ENCODE measurements at places on chromosomes 13 and 19.

- no peak for DNase-seq
Observed at GRCh38 chr13:100899720-100900316, 225.2 kb upstream of the TMTC4 start.

- no peak for DNase-seq
Observed at GRCh38 chr13:45691251-45691650, 10.9 kb upstream of the CBY2 start.

- no peak for DNase-seq
Observed at GRCh38 chr13:42524487-42525034, 49.4 kb upstream of the TNFSF11 start.

DNA sequence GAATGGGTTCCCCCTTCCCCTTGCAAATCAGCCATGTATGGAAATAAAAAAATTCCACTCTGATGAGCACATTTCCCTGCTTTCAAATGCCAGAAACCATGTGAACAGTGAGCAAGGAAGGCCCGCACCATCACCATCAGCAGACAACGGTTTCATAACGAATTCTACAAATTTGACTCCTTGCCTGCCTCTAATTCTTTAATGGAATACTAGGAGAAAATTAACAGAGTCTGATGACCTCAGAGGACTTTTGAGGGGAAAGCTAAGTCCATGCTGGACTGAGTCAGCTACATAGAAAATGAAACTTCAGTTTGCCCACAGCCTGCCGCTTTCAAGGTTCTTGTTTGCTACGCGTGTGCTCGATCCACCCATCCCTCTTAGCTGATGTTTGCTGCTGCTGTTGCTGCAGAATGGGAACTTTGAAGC is 46.7 kb upstream of the KL start:
- DNase-seq: no peak

DNA sequence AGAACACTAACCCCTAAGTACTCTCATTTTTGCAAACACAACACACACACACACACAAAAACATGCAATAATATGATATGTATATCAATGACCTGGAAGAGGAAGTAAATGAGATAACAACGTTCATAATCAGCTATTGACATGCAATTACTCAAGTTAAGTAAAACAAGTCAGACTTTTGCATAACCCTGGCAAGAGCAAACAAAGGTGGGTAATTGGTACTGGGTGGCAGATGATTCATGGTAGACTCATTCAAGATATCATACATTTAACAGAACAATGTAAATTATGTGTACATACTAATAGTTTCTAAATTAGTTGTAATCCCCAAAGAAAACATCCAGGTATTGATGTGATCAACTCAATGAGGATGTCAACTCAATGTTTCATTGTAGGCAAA is 508.8 kb downstream of the DACH1 start:
- DNase-seq: no peak

GRCh38 chr19:1154731-1155351 is 19.2 kb downstream of the SBNO2 start:
- DNase-seq: peak; percentile 95

DNA sequence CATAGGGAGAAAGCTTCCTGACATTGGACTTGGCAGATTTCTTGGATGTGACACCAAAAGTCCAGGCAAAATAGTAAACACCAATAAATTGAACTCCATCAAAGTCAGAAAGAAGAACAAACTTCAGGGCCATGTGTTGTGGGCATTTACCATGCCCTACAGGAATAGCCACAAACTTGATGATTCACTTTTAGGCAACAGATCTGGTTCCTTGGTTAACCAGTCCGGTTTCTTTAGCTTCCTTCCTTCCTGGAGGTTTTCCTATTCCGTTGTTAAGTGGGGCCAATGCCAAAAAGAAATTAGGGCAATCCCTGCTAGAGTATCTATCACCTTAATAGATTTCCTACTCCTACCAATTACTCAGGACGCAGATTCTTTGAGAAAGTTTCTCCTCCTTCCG is 25.2 kb downstream of the IGFL1 start:
- no peak for DNase-seq

DNA sequence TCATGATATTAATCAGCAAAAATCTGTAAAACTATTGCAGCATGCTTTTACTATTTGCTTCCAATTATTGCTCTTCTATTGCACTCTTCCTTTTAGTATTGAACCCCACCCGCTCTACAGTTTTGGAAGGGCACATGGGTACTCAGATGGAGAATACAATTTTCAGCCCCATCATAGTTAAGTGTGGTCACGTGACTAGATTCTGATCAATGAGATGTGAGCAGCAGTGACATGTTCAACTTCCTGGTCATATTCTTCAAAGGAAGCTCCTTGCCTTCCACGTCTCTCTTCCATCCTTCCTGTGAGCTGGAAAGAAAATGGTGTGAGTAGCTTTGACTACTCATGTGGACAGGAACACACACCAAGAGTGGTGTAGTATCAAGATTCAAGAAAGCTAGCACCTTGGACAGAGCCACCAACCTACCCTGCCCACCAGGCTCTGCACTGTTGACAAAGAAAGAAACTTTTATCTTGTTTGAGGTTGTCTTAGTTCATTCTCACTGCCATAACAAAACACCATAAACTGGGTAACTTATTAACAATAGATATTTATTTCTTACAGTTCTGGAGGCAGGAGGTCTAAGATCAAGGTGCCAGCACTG is 3.8 kb upstream of the FGF14 start:
- DNase-seq: no peak

GRCh38 chr13:38494445-38494844 is 144.8 kb downstream of the UFM1 start:
- no peak for DNase-seq

DNA sequence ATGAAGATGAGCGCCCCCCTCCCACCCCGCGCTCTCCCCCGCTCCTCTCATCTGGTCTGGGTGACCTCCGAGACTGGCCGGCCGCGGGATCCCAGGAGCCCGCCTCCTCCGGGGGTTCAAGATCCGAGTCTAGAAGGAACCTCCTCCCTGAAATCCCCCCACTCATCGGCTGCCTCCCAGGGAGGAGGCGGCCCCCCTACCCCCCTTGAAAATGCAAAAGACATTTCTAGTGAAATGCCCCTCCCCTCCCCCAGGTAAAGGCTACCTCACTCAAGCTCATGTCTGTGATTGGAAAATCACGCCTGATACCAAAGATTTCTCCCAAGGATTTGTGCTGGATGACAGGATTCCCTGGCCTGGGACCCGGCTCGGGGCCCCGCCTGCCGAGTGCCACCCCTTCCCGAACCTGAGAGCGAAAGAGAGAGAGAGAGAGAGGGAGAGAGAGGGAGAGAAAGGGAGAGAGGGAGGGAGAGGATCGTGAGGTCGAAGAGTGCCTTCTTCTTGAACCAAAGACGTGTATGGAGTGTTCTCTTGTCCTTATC is 23.4 kb downstream of the ONECUT3 start:
- DNase-seq: no peak

DNA sequence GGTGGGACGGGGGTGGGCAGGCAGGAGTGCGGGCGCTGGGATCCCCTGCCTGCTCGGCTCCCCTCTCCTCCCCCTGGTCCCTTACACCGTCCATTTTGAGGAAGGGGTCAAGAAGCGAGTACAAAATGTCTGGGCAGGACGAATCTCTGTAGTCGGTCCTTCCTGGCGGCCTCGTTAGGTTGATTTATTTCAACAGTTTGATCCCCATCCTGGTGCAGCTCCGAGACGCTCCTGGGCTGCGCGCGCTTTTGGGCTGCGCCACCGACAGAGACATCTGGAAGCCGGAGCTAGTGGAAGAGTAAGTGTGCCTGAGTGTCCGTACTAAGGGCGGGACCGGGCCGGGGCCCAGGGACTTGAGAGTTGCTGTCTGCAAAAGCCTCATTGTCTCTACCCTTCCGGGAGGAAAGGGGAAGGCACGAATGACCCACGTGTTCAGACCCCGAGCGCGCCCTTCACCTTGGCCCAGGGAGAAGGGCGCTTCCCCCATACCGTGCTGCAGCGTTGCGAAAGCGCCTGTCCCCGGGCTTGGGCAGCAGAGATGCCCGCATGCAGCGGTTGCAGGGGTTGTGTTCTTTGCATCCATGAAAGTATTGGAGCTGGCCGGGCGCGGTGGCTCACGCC is 1.8 kb downstream of the ZNF114 start:
- DNase-seq: peak; percentile 29

DNA sequence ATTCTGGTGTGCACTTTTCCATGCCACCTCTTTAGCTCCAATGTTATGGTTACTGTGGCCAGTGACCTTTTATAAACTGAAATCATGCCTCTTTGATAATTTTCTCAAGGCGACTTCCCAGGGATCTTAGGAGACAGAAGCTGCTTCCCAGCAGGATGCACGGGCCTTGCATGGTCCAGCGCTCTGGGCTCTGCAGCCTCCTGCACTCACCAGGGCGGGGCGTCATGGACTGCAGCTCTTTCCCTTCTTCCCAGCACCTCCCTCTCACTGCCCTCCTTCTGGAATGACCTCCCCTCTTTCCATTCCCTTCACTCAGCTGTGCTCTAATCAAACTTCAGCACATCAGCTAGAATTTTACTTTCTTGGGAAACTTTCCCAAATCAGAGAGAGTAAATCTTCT is 318.3 kb downstream of the IRS2 start:
- no peak for DNase-seq

DNA sequence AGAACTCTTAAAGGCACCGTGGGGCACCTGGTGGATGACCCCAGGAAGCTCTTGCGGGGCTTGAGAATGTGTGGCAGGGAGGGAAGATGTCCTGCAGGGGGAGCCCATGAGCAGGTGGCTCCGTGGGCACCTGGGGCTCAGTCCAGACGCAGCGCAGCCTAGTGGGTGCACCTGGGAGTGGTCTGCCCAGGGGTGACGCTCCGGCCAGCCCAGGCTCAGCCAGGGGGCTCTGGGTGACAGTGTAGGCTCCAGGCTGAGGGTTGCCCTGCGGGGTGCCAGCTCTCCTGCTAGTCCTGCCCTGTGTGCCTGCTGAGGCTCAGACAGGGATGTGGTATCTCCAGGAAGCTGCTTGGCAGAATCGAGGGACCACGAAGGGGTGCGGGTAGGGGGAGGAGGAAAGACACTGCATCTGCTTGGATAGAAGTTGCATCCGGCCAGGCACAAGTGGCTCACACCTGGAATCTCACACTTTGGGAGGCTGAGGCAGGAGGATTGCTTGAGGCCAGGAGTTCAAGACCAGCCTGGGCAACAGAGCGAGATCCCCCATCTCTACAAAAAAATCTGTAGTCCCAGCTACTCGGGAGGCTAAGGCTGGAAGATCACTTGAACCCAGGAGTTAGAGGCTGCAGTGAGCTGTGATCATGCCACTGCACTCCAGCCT is 15.0 kb upstream of the PGLS start:
- peak; percentile 77 for DNase-seq

DNA sequence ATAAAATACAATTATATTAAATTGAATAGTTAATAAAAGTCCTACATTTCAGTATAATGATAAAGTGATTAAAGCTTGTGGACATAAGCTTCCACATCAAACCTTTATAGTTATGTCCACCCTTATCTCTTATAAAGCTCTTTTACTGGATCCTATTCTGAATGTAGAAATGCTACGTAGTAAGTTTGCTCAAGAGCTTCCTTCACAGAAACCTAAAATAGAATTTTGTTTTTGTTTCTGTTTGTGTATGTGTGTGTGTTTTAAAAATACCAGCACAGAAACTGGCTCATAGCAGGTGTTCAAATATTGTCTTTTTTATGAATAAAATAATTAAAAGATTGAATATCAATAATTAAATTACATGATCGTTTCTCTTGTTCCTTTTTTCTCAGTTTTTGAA is 21.0 kb upstream of the UFM1 start:
- no peak for DNase-seq

- no peak for DNase-seq
Observed at GRCh38 chr13:24267274-24267673, 42.1 kb upstream of the C1QTNF9 start.

DNA sequence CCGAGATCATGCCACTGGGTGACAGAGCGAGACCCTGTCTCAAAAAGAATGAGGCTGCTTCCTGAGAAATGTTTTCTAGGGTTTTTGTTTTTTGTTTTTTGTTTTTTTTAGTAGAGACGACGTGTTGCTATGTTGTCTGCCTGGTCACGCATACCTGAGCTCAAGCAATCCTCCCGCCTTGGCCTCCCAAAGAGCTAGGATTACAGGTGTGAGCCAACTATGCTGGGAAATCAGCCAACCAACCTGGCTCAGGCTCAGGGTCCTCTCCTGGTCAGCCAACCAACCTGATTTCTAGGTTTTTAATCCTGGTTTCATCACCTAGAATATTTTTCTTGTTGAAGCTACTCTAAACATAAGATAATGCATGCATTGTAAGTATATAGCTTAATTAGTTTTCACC is 7.8 kb downstream of the DHX34 start:
- DNase-seq: no peak

DNA sequence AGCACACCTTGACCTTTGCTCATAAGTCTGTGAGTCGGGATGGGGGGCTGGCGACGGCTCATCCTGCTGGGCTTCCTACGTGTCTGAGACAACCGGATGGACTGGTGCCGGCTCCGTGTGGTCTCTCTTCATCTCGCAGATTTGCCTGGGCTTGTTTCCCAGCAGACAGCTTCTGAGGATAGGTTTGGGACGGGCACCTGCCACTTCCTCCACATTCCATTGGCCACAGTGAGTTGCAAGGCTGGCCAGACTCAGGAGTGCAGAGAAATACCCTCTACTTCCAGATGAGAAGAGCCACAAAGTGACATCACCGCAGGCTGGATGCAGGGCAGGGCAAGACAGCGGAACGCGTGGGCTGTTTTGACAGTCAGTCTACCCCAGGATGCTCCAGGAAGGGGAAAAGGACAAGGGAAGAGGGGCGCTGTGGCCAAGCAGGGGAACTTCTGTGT is 48.1 kb downstream of the IRS2 start:
- DNase-seq: no peak

DNA sequence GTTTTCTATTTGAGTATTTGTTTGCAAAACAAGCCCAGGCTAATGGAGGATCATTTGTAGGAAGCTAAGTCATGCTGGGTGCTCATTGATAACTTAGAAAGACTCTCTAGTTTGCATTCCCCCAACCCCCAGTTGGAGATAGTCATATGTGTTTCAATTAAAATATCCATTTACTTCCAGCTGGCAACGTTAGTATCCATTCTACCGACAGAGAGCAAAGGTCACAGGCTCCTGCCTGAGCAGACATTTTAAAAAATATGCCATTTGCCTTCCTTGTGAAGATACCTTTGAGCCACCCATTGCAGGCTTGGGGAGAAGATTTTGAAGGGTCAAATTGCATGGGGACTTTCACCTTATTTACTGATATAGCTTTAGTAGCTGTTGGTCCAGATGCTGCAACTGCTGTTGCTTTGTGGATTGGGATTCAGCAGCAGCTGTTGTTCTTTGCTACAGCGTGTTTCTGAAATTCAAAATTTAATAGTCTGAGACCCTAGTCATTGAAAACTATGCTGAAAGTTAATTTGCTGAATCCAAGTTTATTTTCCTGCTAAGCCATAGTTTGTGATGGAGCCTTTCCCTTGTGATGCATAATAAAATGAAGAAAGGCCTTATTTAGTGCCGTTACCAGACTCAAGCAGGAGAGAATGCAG is 335.1 kb downstream of the GPC6 start:
- no peak for DNase-seq

- DNase-seq: peak; percentile 48
Observed at GRCh38 chr19:20662421-20663105, 1.2 kb upstream of the ZNF626 start.

GRCh38 chr13:79393564-79394249 is 12.3 kb downstream of the RBM26 start:
- DNase-seq: no peak

GRCh38 chr19:39136225-39136940 is 10.8 kb downstream of the PAK4 start:
- DNase-seq: no peak
